ENCODE measurements at places on chromosomes 16 and 17. TPM values are rescaled to one million over a fixed set of nuclear protein-coding genes. Genes with fewer than 3 reads are reported as not detected.
A peak's percentile ranks its signal among the peaks of the same experiment; 100 is the strongest.

FOXJ1 gene
- 0.41 TPM for total RNA-seq

CLEC3A gene
- not detected for total RNA-seq

ITGA2B gene
- 0.22 TPM for total RNA-seq

ZFP1 gene
- 20.5 TPM for total RNA-seq

FTO gene
- 106 TPM for total RNA-seq

DVL2 gene
- 34.5 TPM for total RNA-seq

SLC12A3 gene
- 0.11 TPM for total RNA-seq

TBC1D3D gene
- total RNA-seq, result 2.0 TPM

ZFP90 gene
- 53.2 TPM for total RNA-seq

CASKIN1 gene
- 5.8 TPM for total RNA-seq

DNA sequence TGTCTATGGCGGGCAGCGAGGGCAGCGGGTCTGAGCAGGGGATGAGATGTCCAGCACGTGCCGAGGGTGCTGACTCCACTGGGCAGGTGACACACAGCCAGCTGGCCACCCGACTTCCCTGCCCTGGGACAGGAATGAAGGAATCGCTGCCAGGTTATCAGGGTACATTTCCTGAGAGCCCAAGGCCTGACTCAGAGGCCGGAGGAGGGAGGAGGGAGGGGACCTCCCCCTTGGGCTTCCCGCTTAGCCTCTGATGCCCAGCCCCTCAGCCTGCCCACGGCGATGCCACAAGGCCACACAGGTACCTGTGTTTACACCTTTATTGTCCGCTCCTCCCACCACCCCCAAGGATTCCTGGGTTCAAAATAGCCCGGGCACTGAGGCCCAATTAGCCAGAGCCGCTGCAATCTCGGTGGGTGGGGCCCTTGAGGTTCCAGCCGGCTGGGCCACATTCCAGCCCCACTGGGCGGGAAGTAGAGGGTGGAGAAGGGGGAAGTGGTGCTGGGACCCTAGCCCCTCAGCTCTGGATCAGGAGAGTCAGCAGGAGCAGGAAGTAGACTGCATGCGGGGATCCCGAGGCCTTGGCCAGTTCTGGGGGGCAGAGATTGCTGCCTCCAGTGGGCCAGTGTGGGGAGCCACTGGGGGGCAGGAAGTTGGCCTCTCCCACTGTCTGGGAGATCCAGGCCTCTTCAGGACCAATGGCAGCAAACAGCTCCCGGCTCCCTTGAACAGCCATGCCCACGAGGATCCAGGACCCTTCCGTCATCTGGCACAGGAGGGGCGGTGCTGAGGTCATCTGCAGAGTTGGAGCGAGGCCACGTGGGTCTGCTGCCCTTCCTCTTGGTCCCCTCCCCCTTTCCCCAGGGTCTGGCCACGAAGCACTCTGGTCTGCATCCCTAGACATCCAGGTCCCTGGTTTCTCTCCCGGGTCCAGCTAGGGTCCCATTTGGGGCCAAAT is 3.4 kb upstream of the PRSS8 start:
- ATAC-seq, result no peak

DNA sequence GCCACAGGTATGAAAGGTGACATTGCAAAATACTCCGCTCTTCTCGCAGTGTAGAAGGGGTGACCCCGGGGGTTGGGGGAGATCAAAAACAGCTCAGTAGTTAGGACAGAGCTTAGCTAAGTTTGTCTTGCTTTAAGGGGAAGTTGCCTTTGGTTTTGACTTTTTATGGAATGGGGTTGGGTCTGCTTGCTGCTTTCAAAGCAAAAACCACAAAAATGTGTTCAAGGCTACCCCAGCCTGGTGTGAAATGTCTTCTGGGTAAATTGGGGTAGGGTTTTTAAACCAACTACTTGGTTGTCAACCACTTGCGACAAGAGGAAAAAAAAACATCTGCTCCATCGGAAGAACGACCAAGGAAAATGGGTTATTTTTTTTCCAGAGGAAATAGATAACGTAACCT is 6.2 kb downstream of the FUS start:
- ATAC-seq, result no peak

DNA sequence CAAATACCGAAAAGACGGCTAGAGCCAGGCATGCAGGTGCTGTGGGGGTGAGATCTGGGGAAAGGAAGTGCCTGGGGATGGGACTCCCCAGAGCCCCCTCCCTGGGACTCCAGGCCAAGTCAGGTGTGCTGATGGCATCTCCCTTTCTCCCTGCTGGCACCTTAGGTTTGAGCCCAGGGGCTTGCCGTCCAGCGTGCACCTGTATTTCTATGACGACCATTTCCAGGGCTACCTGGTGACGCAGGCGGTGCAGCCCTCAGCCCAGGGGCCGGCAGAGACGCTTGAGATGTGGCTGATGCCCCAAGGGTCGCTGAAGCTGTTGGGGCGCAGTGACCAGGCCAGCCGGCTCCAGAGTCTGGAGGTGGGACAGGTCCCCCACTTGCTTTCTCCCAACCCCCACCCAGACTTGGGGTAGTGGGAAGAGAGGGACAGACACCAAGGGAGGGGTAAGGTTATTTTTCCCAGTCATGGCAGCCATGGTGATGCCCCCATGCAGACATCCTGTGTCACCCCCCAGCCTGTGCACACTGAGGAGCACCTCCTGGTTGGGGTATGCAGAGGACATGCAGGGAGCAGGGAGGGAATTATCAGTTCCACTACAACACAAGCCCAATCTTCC is 11.1 kb downstream of the XYLT2 start:
- ATAC-seq, result no peak

DNA sequence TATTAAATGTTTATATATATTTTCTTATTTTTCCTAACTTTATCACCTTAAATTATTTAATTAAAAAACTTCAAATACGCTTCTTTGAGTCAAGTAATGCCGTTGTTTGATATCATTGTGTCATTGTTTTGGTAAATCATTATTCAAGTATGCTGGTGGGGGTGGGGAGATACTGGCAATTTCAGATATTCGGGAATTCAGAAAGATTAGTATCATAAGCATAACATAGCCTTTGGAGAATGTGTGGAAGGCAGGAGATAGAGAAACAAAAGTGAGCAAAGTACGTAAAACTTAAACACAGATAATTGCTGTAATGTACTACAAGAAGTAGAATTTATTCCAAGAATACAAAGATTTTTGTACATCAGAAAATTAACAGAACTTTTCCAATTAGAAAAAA is 49.8 kb downstream of the TANC2 start:
- no peak for ATAC-seq

GRCh38 chr17:39949028-39949427 is 13.8 kb upstream of the GSDMA start:
- ATAC-seq, result no peak

DNA sequence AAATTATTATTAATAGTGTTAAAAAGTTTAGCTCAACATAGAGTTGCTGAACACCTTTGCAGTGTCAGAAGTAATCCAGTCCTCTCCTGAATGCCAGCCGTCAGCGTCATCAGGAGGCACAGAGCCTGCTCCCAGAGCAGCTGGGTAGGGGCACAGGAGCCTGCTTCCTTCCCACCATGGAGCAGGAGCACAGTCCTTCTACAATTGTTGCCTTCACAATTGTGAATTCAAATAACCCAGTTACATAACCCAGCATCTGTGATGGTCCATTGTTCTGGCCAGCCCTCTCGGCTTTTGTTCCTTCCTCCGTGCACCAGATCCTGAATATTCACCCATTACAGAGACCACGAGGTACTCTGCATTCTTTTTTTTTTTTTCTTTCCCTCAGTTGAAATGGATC is 393.9 kb upstream of the MAF start:
- peak; percentile 41 for ATAC-seq

DNA sequence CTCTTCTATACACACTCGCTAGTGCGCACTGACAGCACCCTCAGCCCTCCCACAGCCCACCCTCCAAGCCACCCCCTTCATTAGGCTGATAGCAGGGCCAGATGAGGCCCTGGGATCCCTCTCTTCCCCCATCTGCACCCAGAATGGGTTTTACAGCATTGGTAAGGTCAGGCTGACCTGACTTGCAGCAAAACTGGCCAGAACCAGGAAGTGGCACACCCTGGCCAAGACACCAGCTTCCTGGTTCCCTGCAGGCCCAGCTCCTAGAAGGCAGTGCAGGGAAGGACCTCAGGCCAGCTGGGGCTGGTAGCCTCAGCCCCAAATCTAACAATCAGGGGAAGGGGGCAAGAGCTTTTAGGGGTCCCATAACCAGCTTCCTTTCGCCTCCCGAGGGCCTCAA is 50.0 kb upstream of the MRPS23 start:
- no peak for ATAC-seq

DNA sequence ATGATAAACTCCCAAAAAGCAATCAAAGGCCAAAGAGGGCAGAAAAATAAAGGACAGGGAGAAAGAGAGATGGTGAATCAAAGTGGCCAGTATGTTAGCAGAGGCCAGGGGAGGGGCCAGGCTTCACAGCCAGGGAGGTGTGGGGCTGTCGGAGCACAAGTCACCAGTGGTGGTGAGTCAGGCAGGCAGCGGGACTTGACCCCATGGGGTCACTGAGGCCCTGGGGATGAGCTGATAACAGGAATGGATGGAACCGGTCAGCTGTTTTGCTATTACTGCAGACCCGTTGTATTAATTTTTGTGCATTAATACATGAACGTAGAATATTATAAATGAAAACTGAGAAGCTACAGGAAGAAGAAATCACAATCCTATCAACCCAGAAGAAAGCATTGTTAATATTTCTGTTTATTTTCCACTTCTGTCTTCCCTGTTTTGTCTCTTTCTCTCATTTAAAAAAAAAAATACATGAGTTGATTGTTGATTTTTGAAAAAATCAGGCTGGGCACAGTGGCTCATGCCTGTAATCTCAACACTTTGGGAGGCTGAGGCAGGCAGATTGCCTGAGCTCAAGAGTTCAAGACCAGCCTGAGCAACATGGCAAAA is 106.9 kb downstream of the SOCS1 start:
- ATAC-seq, result peak; percentile 99

- ATAC-seq, result no peak
Measured at GRCh38 chr17:17506893-17507464, 10.8 kb upstream of the RASD1 start.

GRCh38 chr17:56982312-56982711 is 4.4 kb downstream of the SCPEP1 start:
- no peak for ATAC-seq

GRCh38 chr17:19269106-19269505 is 31.9 kb downstream of the EPN2 start:
- ATAC-seq, result no peak

- no peak for ATAC-seq
Measured at GRCh38 chr17:58960068-58960467, 146.6 kb downstream of the TRIM37 start.

GRCh38 chr17:51820252-51820651 is 338.3 kb downstream of the CA10 start:
- ATAC-seq, result no peak

- ATAC-seq, result no peak
Measured at GRCh38 chr17:6714315-6714874, 1.2 kb upstream of the SLC13A5 start.

DNA sequence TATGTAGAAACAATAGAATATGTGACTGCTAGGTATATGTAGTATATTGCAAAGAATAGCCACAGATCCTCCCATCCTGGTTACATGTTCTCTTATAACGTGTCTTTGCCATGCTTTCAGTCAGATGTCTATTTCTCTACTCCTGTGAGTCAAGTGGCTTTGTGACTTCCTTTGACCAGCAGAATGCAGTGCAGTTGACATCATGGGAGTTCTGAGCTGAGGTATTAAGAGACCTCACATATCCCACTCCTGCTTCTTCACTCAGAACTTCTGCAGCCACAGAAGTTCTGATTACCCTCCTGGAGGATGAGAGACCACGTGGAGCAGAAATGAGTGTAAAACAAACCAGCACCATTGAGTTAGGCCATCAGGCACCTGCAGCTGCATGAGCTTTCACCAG is 222.5 kb downstream of the PRKCA start:
- ATAC-seq, result no peak

Data from motor neuron (in vitro differentiated cells).